MG63 (cell line): ENCODE measurements at places on chromosomes 7 and 10. TPM values are rescaled to one million over a fixed set of nuclear protein-coding genes. Genes with fewer than 3 reads are reported as not detected.

DNA sequence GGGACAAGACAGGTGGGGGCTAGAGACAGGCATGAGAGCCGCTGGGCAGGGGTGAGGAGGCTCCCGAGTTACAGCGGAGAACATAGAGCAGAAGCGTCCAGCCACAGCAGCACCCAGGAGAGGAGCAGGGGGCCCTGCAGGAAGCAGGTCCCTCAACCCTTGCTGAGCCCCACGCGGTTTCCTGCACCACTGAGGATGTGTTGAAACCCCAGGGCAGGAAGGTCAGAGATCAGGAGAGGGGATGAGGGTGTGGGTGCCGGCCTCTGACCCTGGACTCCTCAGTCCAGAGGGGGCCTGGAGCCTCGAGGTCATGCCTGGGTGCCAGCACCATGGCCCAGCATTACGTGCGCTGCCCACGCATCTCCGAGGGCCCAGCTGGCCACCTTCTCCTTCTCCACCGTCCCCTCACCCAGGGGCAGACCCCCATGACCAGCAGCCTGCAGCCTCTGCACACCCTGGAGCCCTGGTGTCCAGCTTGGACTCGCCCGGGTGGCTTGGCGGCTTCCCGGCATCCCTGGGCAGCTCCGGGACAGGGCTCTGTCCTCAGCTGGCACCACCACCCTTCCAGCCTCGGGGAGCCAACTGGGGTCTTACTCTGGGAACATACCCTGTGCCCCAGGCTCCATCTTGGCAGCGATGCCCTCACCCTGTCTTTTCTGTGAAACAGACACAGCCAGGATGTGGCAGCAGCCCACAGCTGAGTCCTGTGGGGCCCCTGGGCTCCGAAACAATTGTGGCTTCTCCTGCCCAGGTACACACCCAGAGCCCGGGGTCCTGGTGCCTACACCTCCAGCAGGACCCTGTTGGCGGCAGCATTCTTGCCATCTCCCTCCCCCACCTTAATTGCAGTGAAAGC, 52.0 kb downstream of the STK32C start:
- no peak for DNase-seq

DNA sequence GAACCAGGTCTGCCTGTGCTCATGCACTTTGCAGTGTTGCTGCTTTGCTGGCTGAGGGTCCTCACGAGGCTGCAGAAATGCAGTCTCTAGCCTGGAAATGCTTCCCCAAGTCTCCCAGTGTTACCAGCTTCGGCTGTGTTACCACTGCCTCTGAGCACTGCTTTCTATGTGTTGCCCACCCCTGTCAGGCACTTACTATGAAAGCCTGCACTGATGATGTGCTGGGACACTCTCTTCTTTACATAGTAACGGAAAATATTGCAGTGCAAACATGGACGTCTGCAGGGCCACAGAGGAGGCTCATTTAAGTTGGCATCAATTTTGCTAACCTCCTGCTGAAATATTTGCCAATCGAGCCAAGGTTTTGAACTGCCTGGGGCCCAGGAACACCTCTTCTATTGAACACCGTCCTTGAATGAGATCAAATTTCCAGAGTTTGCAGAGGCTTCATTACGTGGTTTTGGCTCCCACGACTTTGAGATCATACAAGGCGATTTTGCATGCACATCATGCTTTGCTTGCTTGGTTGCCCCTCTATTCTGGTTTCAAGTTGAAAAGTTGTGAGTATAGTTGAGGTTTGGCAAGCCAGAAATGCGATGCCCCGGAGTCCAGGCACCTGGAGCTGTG, 404.7 kb upstream of the PODXL start:
- no peak for DNase-seq

DNA sequence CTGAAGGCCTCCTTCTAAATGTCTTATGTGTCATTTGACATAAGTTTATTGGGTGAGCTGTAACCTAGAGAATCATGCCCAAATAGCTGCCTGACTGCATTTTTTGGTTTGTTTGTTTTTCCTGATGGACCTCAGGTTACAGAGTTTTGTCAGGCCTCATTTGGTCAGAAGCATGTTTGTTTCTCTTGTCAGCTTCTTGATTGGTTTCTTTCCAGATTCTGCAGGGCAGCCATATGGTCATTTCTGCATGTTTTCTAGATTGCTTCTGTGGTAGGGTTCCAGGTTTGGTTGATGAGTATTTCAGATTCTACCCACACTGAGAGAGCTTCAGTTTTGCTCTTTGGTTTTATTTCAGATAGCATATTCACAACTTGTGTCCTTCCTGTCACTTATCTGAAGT, 28.0 kb downstream of the GLCCI1 start:
- peak; percentile 7 for DNase-seq

RASA4 gene
- total RNA-seq = 1.6 and 3.9 TPM in 2 replicates

TSPAN33 gene
- 3.4 and 7.0 TPM in 2 replicates for total RNA-seq

DNA sequence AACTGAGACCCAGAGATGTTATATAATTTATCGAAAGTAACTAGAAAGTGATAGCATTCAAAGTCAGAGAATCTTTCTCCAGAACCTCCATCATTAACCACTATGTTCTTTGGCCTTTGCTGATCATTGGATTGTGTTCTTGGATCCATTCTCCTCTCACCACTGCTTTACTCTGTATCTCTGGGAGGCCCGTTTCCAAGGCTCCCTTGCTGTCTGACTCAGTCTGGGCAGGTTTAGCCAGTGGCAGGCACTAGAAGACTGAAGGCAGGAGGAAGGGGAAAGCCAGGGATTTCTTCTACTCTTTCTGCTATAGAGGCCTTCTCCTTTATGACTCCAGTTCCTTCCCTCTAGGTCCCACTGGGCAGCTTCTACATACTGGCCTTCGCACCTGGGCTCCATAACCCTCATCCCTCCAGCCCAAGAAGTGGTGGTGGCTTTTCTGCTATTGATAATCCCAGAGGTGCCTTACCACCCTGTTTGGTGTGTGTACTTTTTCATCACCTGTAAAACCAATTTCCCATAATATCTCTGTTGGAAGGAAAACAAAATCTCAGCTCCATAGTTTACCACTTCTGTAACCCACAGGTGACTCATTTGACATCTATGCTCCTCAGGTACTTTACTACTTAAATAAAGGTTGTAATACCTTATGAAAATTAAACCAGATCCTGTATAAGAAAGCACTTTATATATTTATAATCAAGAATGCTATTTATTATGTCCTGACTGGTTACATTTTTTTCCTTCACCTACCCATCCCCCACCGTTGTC, 36.0 kb downstream of the BCAP29 start:
- no peak for DNase-seq

DNA sequence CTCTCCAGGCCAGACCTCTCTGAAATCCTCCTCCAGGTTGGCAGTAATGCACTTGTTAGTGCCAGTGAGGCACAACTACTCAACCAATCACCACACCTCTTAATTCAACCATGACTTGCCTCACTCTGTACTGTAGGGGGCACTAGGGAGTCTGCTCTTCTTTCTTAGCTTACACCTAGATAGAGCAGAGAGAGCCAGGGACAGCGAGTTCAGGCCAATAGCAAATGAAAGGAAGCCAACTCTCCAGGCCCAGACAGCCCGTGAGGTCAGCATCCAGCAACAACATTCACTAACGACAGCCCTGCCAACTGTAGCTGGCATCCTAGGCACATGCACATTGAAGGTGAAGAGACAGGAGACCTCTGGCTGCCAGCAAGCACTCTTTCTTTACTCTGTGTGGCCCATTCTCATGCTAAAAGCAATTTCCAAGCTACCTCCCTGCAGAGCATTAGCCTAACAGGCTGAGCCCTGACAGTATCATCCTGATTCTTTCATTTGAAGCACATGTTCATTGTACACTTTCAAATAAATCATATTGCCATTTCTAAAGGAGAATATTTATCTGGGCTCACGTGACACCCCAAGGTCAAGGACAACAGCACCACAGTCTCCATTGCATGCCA, 136.3 kb downstream of the DPY19L1 start:
- no peak for DNase-seq

DNA sequence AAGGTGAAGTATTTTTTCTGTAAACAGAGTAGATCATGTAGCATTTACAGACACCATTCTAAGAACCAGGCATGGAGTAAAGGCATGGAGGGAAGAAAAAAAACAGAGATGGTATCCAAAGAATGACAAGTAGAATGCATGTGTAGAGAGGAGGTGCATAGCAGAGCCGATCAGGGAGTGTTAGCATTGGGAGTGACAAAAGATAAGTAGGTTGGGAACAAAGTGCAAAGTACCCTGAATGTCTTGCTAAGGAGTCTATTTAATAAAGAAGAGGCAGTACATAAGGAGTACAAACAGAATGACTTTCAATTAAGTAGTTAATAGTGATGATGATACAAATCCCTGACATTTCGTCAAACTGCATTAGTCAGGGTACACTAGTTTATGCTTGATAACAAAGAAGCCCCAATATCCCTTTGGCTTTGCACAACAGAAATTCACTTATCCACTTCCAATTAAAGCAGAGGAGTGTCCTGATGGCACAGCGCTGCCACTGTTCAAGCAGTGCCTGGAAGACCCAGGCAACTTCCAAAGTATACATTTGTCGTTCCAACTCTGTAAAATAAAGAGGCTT, 371.5 kb downstream of the TNS3 start:
- no peak for DNase-seq

SORBS1 gene
- 0.03 TPM in 1 of 2 replicates, not detected in the other for total RNA-seq

GRCh38 chr10:1462994-1463633, 274.2 kb downstream of the ADARB2 start:
- no peak for DNase-seq

DNA sequence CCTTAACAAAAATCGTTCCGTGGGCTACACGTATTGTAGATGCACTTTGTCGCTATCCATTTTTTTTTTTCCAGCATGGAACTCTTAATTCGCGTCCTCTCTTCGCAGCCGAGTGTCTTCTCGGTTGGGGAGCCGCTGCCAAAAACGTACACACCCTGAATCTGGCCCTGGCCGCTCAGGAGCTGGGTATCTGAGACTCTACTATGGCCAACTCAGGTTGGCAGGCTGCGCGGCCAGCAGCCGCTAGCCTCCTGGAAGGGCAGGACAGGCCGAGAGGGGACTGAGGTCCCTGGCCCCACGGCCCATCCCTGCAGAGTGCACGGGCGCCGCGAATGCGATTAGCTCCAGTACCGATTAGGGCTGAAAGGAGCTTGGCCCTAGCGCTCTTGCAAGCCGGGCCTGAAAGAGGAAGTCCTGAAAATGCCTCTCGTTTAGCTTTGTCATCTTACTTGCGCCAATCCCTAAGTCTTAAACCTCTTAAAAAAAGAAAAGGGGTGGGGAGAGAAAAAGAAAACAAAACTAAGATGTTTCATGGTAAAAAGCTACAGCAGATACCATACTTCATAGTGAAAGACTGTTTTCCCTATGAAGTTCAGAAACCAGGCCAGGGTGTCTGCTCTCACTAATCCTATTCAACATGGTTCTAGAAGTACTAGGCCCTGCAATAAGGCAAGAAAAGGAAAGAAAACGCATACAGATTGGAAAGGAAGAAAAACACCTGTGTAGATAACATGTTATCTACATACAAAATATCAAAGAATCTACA, 113.2 kb upstream of the RHEB start:
- DNase-seq = no peak

- DNase-seq = no peak
Measured at GRCh38 chr10:102628451-102628911, 15.8 kb upstream of the TRIM8 start.
